DND-41 (cell line): ENCODE measurements at places on chromosomes 16 and 17.

DNA sequence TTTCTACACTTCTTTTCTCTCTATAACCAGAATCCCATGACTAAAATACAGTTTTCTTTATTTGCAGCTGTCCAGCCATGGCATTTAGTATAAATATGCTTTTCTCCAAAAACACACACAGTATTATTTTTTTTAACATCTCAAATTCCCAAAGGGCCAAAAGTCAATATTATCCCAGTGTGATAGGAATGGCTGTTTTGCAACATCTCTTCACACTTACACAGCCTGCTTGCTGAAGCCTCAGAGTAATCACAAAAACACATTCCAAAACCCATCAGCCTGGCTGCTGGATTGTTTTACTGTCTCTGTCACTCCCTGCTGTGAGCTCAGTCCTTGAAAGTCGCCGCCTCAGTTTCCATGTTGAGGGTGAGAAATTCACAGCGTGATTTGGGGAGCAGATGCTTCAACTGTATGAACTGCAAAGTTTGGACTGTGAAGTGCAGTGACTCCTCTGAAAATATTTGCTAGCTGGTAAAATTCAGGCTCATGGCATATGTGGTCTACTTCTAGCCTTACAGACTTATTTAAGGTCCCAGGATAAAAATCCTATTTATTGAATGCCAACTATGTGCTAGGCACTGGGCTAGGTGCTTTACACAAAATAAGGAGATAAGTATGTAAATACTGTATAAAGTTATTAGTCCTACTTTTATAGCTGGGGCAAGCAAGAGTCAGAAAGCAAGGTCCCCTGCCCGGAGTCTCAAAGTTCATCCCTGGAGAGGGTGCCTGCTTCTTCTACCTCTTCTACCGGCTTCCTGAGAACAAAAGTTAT, 116.5 kb downstream of the SOCS1 start:
- peaks cover 22% of the 10 kb centered on the region for H3K36me3 ChIP-seq
- peaks cover 47% of the 10 kb centered on the region for H3K4me1 ChIP-seq
- peak overlapping the region; percentile 78 for H3K27ac ChIP-seq
- H3K27me3 ChIP-seq: no peaks in the 10 kb centered on the region
- no peak for DNase-seq
- H3K4me3 ChIP-seq: no peak overlapping the region

DNA sequence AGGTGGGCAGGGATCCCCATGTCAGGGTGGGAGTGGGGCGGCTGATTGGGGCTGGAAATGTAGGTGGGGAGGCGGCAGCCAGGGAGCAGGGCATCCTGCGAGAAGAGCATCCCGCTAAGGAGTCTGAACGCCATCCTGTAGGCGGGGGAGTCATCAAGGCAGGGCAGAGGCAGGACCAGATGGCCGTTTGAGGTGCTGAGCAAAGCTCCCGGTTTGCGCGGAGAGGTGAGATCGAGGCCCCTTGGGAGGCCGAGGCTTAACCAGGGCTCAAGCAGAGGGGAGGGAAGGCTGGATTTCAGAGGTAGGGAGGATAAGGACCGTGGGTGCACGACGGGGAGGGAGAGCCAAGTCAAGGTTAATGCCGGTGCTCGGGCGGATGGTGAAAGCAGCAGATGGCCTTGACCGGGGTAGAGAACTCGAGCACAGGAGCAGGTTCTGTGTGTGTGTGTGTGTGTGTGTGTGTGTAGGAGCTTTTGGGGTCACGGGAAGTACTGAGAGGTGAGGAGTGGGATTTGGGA, 472 bp upstream of the NME2 start:
- H3K27me3 ChIP-seq: no peaks in the 10 kb centered on the region
- H3K4me3 ChIP-seq: peak overlapping the region; percentile 82; the same call in 1 of the 2 replicates
- H3K4me1 ChIP-seq: peaks cover 30% of the 10 kb centered on the region
- H3K36me3 ChIP-seq: peaks cover 55% of the 10 kb centered on the region
- DNase-seq: peak; percentile 38

- no peaks in the 10 kb centered on the region for H3K4me1 ChIP-seq
- no peak overlapping the region for H3K4me3 ChIP-seq
- no peaks in the 10 kb centered on the region for H3K27me3 ChIP-seq
- no peak overlapping the region for H3K27ac ChIP-seq
- H3K36me3 ChIP-seq: peaks cover 20% of the 10 kb centered on the region; the same call in 1 of the 2 replicates
Measured at GRCh38 chr17:44024853-44025252, 10.1 kb upstream of the TMEM101 start.

DNA sequence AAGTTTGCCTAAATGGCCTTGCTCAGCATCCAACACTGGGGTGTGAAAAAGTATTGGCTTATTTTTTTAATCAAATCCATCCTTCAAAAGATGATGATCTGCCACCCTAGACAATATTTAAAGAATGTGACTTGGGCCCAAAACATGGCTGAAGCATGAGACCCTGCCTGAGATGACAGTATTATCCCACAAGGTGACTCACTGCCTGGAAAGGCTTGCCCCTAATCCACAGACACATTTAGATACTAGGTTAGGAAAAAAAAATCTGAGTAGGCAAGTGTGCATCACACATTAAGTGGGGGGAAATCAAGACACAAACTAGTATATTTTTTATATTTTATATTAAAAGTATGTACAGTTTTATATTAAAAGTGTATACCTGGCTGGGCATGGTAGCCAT, 38.4 kb downstream of the TOM1L2 start:
- no peaks in the 10 kb centered on the region for H3K27me3 ChIP-seq
- H3K4me1 ChIP-seq: no peaks in the 10 kb centered on the region
- H3K36me3 ChIP-seq: no peaks in the 10 kb centered on the region
- no peak for DNase-seq
- H3K4me3 ChIP-seq: no peak overlapping the region

- H3K27me3 ChIP-seq: peaks cover 11% of the 10 kb centered on the region
- H3K36me3 ChIP-seq: no peaks in the 10 kb centered on the region
- no peak overlapping the region for H3K4me3 ChIP-seq
- DNase-seq: no peak
Measured at GRCh38 chr16:87457709-87458423, 35.0 kb downstream of the ZCCHC14 start.

DNA sequence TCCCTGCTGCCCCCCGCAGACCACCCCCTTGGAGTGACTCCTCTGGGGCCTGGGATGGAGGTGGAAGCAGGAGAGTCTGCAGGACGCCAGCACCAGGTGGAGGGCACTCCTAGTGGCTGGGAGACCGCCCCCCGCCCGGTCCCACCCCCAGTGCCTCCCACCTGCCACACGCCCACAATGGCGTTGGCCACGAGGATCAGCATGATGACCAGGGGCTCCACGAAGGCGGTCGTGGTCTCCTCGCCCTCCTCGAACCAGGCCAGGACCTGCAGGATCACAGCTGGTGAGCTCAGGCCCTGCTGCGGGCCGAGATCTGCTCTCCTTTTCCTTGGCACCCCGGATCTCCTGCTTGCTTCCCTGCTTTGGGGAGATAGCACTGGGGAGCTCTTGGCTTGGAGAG, 12.8 kb downstream of the ATP2A3 start:
- H3K27ac ChIP-seq: peak overlapping the region; percentile 35; the same call in 1 of the 2 replicates
- H3K4me3 ChIP-seq: no peak overlapping the region
- DNase-seq: no peak
- no peaks in the 10 kb centered on the region for H3K27me3 ChIP-seq
- H3K36me3 ChIP-seq: peaks cover 91% of the 10 kb centered on the region

GRCh38 chr16:30354423-30355143, 525 bp downstream of the CD2BP2 start:
- H3K27me3 ChIP-seq: no peaks in the 10 kb centered on the region
- no peak for DNase-seq
- peaks cover 74% of the 10 kb centered on the region for H3K36me3 ChIP-seq
- peaks cover 45% of the 10 kb centered on the region for H3K4me1 ChIP-seq

DNA sequence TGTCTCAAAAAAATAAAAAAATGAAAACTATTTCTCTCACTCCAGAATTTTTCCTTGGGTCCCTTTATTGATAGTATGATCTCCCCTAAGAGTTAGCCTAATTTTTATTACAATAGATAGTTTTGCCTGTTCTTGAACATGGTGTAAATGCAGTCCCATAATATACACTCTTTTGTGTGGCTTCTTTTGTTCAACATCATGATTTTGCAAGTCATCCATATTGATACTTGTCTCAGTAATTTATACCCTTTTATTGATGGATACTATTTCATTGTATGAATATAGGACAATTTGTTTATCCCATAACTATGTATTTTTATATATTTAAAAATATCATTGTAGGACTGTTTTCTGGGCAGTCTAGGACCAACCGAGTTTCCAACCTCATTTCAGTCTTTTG, 207.0 kb downstream of the UTP18 start:
- no peaks in the 10 kb centered on the region for H3K36me3 ChIP-seq
- H3K27me3 ChIP-seq: no peaks in the 10 kb centered on the region
- H3K4me3 ChIP-seq: no peak overlapping the region
- DNase-seq: no peak

GRCh38 chr17:50949989-50950877, 84.1 kb upstream of the TOB1 start:
- DNase-seq: peak; percentile 48
- no peaks in the 10 kb centered on the region for H3K27me3 ChIP-seq
- no peak overlapping the region for H3K27ac ChIP-seq
- H3K4me1 ChIP-seq: peaks cover 9% of the 10 kb centered on the region

- H3K36me3 ChIP-seq: no peaks in the 10 kb centered on the region
- H3K27me3 ChIP-seq: peaks cover 5% of the 10 kb centered on the region
- H3K27ac ChIP-seq: no peak overlapping the region
- 0 out of 2 replicates have a peak, but pooled peaks cover 2% of the 10 kb centered on the region for H3K4me1 ChIP-seq
- DNase-seq: peak; percentile 29
Measured at GRCh38 chr17:55601874-55602364, 90.7 kb upstream of the SMIM36 start.
